ENCODE measurements at places on chromosomes 6 and 20. TPM values are rescaled to one million over a fixed set of nuclear protein-coding genes. Genes with fewer than 3 reads are reported as not detected.
A peak's percentile ranks its signal among the peaks of the same experiment; 100 is the strongest.

Gene FNDC11
- 0.59 TPM for total RNA-seq

Gene ABHD16B
- total RNA-seq, result not detected

Gene PPP1R14C
- 18.3 TPM for total RNA-seq

Gene EYA2
- total RNA-seq, result 0.59 TPM

Gene SIGLEC1
- 3.5 TPM for total RNA-seq

Gene NOX3
- total RNA-seq, result not detected

Gene CST5
- total RNA-seq, result not detected

DNA sequence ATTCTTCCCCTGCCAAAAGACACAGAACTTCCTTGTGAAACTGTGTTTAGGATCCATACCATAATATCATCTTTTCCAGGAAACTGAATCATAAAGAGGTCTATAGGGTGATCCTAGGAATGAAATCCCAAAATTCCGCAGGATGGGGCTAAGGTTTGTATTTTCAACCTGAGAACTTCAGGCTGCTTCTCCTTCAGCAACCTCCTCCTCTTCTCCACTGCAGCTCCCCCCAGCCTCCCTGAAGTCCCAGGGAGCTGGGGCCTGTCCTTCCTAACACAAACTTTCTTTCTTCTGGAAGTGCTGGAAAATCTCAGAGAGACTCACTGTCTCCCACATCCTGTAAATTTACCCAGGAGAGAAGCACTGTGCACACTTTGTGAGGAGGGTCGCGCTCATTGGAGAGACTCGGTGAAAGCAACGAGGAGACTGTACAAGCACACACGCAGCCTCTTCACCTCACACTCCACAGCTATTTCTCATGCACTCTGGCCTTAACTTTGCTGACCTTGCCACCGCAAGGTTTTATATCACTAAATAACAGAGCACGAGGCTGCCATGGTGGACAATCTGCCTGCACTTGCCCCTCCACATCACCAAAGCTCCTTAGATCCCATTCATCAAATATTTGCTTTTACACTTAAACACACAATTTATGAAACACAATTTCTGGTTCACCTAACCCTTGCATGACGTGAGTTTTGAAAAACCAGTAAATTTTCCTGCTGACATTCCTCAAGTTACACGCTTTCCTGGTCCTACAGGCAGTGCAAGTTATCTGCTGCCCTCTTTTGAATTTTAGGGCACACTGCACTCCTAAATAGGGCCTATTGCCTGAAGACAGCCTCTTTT lies 14.3 kb downstream of the ID4 start:
- DNase-seq, result peak; percentile 67

DNA sequence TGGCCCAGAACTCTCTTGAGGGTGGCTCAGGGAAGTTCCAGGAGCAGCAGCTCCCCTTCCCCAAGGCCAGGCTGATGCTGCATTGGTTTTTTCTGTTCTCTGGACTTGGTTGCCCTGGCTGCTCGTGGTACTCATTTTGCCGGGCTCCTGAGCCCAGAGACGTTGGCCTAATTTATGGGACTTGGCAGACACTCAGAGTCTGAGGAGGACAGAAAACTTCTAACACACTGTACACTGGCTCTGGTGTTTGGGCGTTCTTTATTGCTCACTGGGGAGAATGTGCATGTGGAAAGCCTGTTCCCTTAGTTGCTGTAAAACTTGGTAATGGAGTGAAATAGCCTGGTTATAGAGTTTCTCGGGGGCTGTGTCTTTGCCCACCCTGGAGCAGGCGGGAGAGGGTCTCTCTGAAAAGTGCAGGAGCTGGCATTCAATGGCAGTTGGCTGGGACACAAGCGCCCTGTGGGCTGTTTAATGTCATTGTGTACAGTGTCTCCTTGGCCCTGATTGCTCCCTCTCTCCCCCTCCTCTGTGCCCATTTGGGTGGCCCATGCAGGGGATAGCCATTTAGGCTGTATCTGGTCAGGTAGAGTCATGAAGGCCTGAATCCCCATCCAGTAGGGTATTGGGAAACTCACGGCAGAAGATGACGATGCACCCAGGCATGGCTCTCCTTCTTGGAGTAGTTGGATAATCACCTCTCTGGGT lies 109.3 kb downstream of the CDC5L start:
- DNase-seq, result no peak

DNA sequence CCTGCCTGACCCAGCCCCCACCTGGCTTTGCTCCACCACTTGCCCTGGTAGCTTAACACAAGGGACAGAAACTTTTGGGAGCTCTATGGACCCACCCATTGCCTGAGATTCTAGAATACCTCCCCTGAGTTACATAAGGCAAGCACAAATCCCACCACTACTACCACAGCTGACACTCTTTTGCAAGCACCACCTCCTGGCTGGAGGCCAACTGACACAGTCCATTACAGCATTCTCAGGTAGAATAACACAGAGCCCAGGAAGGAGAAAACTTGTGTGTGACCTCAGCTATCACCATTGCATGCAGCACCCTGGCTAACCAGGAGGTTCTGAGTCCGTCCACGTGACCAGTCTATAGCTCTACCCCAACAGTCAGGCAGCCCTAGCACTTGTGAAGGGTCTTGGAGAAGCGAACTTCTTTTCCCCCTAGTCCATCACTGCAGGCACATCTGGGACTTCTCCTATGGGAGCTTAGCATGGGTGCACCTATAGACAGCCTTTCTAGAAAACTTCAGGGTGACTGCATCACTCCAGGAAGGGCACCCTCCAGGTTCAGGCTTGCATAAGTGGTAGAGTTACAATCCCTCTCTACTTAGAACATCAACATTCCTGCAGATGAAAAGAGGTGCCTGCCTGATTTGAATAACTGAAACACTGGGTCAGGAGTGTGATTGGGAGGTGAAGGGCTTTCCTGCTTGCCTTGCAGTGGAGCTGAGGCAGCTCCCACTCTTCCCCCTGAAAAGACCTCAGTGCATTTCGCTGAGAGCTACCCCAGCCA lies 30.1 kb downstream of the CITED2 start:
- DNase-seq, result no peak

DNA sequence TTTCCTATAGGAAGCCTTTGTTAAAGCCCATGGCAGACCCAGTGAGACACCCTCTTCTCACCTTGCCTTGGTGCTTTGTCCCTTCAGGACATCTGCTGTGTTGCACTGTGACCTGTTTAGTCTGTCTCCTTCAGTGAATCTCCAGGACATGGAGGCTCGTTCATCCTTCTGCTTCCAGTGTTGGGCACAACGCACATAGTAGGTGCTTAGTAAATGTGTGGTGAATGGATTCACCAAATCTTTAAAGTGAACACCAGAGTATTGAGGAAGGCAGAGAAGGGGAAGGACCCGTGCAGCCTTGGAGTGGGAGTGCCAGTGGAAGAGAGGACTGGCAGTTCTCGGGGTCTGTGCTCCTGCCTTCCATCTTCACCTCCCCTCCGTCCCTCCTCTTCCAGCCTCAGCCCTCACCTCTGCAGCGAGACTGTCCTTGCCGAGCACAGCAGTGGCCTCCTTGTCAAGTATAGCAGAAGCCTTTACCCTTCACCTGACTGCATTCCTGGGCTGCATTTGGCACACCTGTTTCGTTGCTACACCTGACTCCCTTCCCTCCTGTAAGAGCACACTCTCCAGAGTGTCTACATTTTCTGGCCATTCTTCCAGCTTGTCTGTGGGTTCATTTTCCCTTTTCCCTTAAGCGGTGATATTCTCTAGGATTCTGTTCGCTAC lies 49.2 kb downstream of the ARID1B start:
- DNase-seq, result no peak

- DNase-seq, result no peak
Observed at GRCh38 chr20:24493181-24493580, 23.8 kb downstream of the SYNDIG1 start.

GRCh38 chr6:113754291-113754690 lies 102.9 kb upstream of the MARCKS start:
- no peak for DNase-seq

- DNase-seq, result no peak
Observed at GRCh38 chr20:56460459-56460858, 8.0 kb upstream of the RTF2 start.

DNA sequence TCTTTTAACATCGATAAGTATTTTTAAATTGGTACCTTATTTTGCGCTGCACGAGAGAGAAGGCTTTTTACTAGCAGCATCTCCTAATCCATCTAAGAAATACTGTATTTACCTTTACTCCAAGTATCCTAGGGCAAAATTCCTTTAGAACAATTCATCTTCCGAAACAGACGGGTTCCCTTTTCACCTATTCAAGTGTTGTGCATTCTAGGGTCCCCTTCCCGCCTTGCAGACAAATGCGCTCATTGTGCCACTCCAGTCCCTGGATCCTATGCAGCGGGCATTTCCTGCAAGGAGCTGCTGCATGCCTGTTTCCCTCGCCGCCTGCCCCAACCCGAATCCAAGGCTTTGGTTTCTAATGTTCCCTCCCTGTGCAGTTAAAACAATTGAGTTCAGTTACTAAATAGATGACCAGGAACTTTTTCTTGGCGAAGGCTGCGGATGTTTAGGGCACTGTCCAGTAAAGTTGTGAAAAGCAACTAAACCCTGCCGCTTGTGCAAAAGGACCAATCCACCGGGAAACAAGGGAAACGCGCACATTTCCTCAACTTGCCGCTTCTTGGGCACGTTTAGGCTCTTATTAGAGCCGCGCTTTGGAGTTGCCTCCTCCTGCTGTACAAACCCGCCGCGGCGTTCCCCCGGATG lies 556 bp upstream of the SCAF8 start:
- peak; percentile 76 for DNase-seq

DNA sequence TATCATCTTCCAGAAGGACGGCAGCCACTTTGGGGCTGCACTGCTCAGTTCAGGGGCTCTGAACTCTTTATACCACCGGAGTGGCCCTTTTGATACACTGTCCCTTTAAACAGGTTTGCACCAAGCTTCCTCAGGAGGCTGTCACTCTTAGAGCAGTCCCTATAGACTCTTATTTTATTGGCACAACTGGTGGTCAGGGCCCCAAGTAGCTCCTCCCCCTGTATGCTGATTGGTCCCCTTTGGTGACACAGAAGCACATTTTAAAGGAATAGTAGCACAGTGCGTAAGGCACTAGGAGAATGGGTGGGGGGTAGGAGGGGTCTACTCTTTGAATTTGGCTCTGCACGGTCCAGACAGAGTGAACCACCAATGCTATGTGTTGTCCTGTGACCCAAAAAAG lies 122.6 kb upstream of the MLN start:
- DNase-seq, result no peak

GRCh38 chr6:35298625-35299140 lies 1.1 kb downstream of the DEF6 start:
- DNase-seq, result no peak

GRCh38 chr6:24780206-24780605 lies 5.5 kb downstream of the GMNN start:
- DNase-seq, result no peak

DNA sequence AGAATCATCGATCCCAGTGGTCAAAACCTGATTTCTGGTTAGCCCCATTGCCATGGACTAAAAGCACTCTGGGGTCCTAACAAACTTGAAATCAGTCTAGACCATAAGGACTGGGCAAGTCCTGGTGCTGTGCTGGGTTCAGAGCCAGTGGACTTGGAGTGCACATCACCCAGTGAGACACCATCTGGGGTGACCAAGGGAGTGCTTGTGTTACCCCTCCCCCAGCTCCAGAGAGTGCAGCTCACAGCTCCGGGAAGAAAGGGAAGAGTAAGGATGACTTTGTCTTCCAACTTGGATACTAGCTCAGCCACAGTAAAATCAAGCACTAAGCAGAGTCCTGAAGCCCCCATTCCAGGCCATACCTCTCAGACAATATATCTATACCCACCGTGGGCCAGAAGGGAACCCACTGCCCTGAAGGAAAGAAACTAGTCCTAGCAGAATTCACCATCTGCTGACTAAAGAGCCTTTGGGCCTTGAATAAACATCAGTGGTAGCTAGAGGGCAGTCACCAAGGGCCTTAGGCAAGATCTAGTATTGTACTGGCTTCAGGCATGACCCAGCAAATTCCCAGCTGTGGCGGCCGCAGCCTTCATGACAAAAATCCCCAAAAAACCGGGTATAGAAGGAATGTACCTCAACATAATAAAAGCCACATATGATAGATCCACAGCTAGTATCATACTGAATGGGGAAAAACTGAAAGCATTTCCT lies 153.5 kb upstream of the OGFRL1 start:
- DNase-seq, result no peak

GRCh38 chr20:18436847-18437246 lies 30.0 kb downstream of the DZANK1 start:
- no peak for DNase-seq

- peak; percentile 25 for DNase-seq
Observed at GRCh38 chr6:108622641-108623298, 62.1 kb downstream of the FOXO3 start.

DNA sequence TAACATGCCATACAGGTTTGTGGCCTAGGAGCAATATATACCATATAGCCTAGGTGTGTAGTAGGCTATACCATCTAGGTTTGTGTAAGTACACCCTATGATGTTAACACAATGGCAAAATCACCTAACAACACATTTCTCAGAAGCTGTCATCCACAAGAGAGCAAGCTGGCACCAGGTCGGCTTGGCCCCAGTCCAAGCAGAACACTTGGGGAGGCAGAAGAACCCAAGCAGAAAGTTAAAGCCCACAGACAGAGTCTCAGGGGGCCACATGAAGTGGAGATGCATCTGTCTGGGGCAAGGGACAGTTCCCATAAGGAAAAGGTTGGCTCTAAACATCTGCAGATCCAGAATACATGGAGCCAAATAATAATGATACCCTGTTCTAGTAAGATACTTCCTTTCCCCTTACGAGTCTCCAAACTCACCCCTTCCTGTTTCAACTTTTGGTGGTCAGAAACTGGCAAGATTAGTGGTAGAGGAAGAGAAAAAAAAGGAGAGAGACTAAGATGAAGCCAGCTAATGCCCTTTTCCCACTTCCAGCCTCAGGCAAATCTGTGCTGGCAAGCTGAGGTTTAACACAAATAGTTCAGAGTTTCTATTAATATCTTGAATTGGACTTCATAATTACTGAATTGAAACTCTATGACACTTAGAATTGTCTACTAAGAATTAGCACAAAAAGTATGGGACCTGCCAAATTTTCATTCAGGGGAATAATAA lies 29.5 kb downstream of the TCF21 start:
- DNase-seq, result no peak

GRCh38 chr20:2000285-2000684 lies 6.4 kb upstream of the PDYN start:
- DNase-seq, result no peak

GRCh38 chr6:132130626-132131298 lies 179.6 kb upstream of the CCN2 start:
- DNase-seq, result peak; percentile 62

DNA sequence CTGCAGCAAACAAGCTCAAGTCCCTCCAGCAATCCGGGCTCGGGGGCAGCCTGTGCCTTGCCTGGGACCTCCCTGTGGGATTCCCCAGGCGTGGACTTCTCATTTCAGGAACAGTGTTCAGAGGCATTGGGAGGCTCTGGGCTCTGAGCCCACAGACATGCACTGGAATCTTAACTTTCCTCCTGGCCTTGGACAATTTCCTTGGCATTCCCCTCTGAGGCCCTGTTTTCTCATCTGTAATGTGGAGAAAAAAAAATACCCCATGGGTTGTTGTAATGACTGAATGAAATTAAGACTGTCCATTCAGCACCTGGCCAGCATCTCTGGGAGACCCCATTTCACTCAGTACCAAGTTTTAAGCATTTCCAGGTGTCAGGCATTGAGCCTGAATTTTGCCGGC lies 17.6 kb downstream of the BPIFB4 start:
- no peak for DNase-seq

GRCh38 chr20:49230021-49230420 lies 10.8 kb downstream of the DDX27 start:
- DNase-seq, result no peak

GRCh38 chr6:15131651-15132061 lies 114.2 kb upstream of the JARID2 start:
- no peak for DNase-seq

All from skin of body (tissue), 3 donors.